ENCODE measurements at places on chromosomes 12 and 14. TPM values are rescaled to one million over a fixed set of nuclear protein-coding genes. Genes with fewer than 3 reads are reported as not detected.
A peak's percentile ranks its signal among the peaks of the same experiment; 100 is the strongest.

- H3K4me3 ChIP-seq = no peak overlapping the region
- peaks cover 5% of the 10 kb centered on the region for H3K36me3 ChIP-seq
- H3K27me3 ChIP-seq = no peaks in the 10 kb centered on the region
- H3K27ac ChIP-seq = peak overlapping the region; percentile 80
- no peak for DNase-seq
Measured at GRCh38 chr12:121748571-121749265, 36.2 kb downstream of the TMEM120B start.

- H3K4me3 ChIP-seq = no peak overlapping the region
- no peaks in the 10 kb centered on the region for H3K27me3 ChIP-seq
- H3K27ac ChIP-seq = no peak overlapping the region
- H3K4me1 ChIP-seq = peaks cover 1% of the 10 kb centered on the region
Measured at GRCh38 chr12:32367381-32367780, 32.0 kb upstream of the FGD4 start.

DNA sequence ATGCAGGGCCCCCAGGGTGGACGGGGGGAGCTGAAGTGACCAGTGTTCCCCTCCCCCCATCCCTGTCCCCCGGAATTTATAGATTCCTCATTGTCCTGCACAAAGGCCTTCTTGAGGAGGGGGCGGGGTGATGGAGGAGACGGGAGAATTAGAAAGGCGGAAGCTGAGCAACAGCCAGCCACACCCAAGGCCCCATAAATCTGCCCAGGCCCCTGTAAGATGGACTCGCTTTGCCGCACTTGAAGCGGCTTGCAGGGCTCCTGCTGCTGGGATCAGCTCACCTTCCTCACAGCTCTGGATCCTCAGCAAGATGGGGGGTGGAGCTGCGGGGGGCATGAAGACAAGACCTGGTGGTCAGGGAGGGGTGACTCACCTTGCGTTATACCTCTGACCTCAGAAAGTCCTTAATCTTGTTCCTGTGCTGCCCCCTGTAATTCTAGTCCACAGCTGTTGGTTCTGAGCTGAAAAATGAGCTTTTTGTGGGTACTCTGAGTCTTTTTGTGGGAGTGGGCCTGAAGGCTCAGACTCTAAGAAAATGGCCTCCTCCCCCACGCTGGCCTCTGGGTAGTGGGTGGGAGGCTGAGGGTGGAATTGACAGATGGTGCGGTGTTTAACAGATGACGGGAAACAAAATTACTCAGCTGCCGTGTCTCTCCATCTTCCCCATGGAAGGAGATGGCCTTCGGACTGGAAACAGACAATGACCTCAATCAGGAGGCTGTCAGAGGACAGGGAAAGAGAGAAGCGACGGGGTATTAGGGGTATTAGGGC is 15.8 kb upstream of the ANKRD33 start:
- H3K36me3 ChIP-seq = no peaks in the 10 kb centered on the region
- H3K27me3 ChIP-seq = peaks cover 5% of the 10 kb centered on the region
- DNase-seq = no peak

DNA sequence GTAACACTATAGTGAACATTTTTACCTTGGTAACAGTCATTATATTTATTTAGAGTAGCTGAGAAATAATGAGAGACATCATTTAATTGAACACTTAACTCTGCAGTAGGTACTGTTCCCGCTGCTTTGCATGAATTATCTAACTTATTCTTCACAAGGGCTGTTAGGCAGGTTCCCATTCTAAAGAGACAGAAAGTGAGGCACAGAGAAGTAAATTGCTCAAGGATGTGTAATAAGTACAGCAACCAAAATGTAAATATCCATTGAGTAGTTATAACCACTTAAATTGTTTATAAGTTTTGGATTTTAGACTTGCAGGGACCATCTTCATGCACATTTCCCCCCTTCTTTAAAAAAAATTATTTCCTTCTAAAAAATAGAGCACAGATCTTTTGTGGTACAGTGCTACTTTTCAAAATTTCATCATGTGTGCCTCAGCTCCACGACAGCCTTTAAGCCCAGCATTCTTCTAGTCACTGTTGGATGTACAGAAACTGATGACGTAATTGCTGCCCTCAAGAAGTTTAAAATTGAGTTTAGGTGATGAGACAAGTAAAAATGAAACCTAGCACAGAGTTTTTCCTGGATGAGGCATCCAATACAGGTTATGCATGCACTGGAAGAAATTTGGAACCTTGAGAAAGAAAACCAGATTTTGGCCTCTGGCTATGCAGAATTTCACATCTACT is 6.0 kb upstream of the MANSC4 start:
- no peak overlapping the region for H3K4me3 ChIP-seq
- peaks cover 40% of the 10 kb centered on the region for H3K4me1 ChIP-seq
- H3K36me3 ChIP-seq = peaks cover 11% of the 10 kb centered on the region
- H3K27ac ChIP-seq = peak overlapping the region; percentile 50
- H3K27me3 ChIP-seq = no peaks in the 10 kb centered on the region
- no peak for DNase-seq

GRCh38 chr14:100629696-100630095 is 42.5 kb upstream of the BEGAIN start:
- H3K27me3 ChIP-seq = peaks cover 56% of the 10 kb centered on the region
- no peak overlapping the region for H3K27ac ChIP-seq
- no peak for DNase-seq
- H3K4me1 ChIP-seq = no peaks in the 10 kb centered on the region
- H3K4me3 ChIP-seq = no peak overlapping the region

The LMO3 gene
- total RNA-seq = 1.6 TPM

The PTGER2 gene
- total RNA-seq = 2.1 TPM
